ENCODE measurements at places on chromosomes 16 and 17.

DNA sequence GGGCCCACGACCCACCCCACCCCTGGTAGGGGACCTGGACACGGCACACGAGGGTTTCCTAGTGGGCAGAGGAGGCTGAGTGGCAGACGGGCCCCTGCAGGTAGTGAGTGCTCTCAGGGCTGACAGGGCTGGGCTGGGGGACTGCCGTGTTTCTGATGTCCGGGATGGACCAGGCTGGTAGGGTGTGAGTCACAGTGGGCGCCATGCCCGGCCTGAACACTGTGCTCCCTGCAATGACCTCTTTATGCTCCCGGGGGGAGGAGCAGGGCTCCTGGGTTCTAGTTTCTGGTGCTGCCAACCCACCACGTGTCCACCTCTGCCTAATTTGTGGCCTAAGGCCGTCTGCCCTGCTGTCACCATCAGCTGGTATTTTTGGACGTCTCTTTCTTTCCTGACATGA is 26.3 kb downstream of the ARHGAP23 start:
- DNase-seq = no peak

GRCh38 chr16:10408824-10409381 is 23.0 kb downstream of the ATF7IP2 start:
- no peak for DNase-seq

DNA sequence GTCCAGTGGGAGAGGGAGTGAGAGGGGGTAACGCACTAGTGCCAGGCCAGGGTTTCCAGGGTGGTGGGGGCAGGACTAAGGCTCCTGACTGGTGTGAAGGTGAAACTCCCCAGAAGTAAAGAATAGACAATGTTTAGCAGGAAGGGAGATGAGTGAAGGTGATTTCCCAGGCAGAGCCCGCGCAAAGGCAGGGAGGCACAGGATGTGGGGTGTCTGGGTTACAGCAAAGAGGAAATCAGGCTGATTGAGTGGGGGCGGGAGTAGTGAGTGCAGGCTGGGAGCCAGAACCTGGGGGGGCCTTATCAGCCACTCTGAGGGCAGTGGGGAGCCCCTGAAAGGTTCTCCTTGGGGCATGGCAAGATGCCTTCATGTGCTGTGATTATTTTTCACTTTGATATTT is 167.5 kb downstream of the UTP18 start:
- peak; percentile 80 for DNase-seq

DNA sequence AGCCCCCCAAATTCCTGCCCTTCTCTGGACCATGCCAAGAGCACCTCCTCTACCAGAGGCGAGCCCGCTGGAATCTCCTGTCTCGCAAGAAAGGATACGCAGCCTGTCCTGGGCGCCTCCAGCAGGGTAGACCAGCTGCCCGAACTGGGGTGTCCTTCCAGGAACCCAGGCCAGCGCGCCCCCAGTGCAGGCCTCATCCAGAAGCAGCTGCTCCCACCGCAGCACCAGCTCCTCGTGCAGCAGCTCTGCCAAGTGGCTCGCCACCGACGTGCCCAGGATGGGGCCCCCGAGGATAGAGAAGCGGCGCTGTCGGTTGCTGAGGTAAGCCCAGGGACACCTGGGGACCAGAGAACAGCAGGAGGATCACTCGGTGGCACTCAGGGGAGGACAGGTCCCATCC is 4.8 kb downstream of the TAF1C start:
- DNase-seq = no peak

DNA sequence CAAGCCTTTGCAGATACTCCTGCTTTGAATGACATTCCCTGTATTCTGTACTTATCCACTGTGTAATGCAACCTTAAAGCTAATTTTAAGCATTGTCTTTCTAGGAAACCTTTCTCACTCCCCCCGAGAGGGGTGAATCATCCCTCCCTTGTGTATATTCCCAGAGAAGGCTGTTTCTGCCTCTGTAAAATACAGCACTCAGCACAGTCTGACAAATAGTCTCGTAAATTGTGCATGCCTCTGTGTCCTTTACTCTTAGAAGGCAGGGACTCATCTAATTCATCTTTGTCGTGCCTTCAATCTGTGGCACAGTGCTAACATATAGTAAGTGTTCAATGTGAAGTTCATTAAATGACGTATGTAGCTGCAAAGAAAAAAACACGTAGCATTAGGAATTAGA is 200.7 kb downstream of the CA10 start:
- no peak for DNase-seq

GRCh38 chr17:47621293-47622179 is 28.2 kb upstream of the KPNB1 start:
- DNase-seq = no peak

GRCh38 chr17:28227316-28228108 is 91.5 kb upstream of the TMEM97 start:
- DNase-seq = no peak

GRCh38 chr17:61485067-61485775 is 33.0 kb downstream of the TBX4 start:
- DNase-seq = no peak

- no peak for DNase-seq
Measured at GRCh38 chr17:48213797-48214196, 106.2 kb downstream of the SNX11 start.

DNA sequence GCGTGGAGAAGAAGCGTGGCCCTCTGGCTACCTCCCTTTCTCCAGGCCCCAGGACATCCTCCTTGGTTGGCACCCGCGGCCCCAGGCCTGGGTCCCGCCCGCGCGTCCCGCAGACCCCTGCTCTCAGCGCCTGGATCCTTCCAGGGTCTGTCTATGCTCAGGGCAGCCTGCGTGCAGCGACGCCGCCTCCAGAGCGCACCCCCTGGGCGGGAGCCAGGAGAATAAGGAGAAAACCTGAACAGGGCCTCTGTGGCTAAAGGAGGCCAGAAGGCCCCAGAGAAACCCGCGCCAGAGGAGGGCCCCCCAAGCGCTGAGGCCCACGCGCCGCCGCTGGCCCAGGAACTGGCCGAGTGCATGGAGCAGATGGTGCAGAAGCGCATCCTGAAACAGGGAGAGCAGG is 40.4 kb upstream of the DNAJA2 start:
- DNase-seq = no peak

- DNase-seq = no peak
Measured at GRCh38 chr17:38748892-38749222, 721 bp upstream of the PCGF2 start.

All from CD4-positive, alpha-beta T cell treated with Interleukin-21 for 1 hour (primary cell).